Activated naive CD4-positive, alpha-beta T cell treated with anti-CD3 and anti-CD28 coated beads for 36 hours (primary cell): ENCODE measurements at places on chromosomes 6 and 20.
A peak's percentile ranks its signal among the peaks of the same experiment; 100 is the strongest.

DNA sequence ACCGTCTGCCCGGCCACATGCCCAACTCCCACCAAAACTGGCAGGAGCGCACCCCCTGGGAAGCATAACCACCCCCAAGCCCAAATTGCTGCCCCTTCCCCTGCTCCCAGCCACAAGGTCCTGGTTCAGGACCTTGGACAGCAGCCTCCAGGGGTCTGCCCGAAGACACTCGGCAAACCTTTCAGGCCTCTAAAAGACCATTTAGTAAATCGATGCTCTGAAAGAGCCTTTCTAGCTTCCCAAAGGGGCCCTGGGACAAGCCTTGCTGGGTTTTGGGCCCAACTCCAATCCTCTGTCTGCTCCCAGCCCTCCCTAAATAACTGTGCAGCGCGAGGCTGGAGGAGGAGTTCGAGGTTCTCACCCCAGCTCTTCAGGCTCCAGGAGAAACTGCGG is 30.5 kb downstream of the GRM4 start:
- DNase-seq: peak; percentile 27

DNA sequence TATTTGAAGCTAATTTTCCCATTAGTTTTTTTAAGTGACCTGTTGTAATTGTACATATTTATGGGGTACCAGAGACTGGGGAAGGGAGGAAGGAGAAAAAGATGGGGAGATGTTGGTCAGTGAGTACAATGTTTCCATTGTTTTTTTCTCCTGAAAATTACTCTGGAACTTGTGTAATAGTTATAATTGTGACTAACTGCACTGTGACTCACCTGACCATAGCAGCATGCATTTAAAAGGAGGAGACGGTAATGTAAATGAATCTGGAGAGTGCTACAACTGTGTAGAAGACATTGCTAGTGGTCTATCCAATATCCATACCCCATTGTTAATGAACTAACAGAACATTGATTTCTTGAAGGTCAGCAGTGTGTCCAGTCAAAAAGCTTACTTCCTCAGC is 133.4 kb downstream of the RFPL4B start:
- no peak for DNase-seq

GRCh38 chr20:47304287-47304686 is 52.2 kb downstream of the ZMYND8 start:
- no peak for DNase-seq

- no peak for DNase-seq
These were observed 758.9 kb upstream of the MMS22L start for GRCh38 chr6:98041921-98042320.

- DNase-seq: no peak
These were observed 61.6 kb downstream of the PHACTR3 start for GRCh38 chr20:59665656-59666555.

GRCh38 chr6:111989743-111990142 is 64.2 kb upstream of the CCN6 start:
- DNase-seq: peak; percentile 65

DNA sequence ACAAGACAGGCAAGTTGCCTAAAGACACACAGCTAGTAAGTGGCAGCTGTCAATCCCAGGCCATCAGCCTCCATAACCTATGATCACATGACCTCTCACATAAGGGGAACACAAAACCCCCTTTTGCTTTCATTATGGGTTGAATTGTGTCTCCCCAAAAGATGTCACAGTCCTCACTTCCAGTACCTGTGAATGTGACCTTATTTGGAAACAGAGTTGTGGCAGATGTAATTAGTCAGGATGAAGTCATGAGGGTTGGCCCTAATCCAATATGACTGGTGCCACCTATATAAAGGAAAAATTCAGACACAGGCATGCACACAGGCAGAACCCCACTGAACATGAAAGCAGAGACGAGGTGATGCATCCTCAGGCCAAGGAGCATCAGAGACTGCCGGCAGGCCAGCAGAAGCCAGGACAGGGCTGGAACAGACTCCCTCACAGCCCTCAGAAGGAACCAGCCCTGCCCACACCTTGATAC is 33.6 kb downstream of the GFOD1 start:
- peak; percentile 72 for DNase-seq

GRCh38 chr6:117075218-117075617 is 190.1 kb upstream of the VGLL2 start:
- DNase-seq: no peak

- peak; percentile 35 for DNase-seq
These were observed 485 bp downstream of the TGIF2 start for GRCh38 chr20:36573798-36574365.

DNA sequence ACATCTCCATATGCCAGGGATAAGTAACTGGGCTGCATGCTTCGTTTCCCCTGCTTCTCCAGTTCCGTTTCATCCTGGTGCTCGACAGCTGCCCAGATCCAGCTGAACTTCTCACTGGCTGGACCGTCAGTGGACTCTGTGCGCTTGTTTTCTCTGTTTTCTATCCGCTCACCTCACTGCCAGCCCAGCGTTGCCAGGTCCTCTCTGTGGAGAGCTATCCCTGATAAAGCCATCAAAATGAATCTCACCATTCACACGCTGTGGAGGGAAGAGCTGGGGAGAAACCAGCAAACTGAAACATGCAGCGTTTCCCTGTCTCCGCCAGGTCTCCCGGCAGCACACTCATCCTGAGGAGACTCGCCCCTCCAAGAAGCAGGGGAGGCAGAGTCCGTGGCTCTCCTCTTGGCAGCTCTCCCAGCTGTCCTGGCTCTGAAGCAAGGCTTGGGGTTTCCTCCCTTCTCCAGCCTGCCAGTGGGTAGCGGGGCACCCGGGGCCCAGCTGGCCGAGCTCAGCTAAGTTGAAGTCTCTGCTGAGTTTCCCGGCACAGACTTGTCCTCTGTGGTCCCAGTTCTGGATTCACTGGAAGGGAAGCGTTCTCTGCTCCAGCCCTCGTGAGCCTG is 160.9 kb downstream of the DTNBP1 start:
- DNase-seq: no peak

DNA sequence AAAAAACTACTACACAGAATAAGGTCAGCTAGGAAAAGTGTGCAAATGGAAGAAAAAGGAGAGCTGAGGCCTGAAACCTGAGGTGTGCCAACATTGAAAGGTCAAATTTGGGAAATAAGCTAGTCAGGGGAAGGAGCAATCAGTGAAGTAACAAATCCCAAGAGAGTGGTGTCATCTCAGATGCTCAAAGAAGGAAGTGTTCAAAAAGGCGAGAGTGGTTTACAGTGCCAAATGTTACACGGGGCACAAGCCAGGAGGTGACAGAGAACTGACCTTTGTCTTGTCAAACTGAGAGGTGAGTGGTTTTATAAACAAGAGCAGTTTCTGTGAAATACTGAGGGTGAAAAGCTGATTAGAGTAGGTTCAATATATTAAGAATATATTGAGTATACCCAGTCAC is 83.0 kb upstream of the TCF21 start:
- DNase-seq: no peak

DNA sequence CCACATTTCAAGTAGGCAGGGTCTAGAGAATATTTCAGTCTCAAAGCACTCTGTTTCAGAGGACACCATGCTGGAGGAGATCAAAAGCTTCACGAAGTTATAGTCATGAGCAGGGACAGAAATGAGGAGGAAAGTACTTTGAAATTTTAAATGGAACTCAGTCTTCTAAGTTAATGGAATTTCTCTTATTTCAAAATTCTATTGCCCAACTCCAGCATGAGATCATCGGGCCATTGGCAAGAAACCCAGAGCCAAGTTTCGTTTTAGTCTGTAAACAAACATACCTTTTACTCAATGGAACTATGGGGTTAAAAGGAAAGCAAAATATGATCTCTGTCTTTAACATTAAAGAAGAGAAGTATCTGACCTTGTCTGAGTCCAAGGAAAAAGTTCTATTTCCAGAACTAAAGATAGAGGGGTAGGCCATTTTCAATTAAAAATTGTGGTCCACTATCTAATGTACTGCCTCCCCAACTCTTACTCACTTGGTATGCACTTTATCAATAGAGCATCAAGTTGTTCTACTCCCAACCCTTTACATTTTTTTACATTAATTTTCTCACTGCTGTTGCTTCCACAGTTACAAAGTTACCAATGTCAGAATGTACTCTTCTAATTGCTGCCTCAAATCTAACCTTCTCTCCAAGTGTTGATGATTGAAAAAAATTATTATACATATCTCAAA is 235.3 kb upstream of the NRSN1 start:
- no peak for DNase-seq

DNA sequence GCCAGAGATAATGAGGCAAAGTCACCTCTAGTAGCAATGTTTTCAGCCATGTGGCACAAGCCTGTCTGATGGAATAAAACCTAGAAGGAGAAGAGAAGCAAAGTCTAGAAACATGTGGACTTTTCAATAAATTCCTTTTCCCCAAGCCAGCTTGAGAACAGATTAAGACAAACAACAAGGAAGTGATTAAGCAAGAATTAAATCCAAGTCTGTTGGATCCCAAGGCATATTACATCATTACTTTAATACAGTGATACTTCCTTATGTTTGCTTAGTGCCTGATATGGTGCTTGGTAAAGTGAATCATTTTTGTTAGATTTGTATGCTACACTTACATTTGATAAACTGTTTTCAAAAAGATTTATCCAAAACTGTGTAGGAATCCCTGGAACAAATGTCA is 260.3 kb upstream of the FAM83B start:
- no peak for DNase-seq

- DNase-seq: peak; percentile 86
These were observed 45.3 kb downstream of the SMLR1 start for GRCh38 chr6:130872250-130873095.

GRCh38 chr20:63154395-63154794 is 61.5 kb downstream of the YTHDF1 start:
- DNase-seq: no peak

GRCh38 chr6:145116591-145117178 is 618.6 kb downstream of the EPM2A start:
- no peak for DNase-seq

DNA sequence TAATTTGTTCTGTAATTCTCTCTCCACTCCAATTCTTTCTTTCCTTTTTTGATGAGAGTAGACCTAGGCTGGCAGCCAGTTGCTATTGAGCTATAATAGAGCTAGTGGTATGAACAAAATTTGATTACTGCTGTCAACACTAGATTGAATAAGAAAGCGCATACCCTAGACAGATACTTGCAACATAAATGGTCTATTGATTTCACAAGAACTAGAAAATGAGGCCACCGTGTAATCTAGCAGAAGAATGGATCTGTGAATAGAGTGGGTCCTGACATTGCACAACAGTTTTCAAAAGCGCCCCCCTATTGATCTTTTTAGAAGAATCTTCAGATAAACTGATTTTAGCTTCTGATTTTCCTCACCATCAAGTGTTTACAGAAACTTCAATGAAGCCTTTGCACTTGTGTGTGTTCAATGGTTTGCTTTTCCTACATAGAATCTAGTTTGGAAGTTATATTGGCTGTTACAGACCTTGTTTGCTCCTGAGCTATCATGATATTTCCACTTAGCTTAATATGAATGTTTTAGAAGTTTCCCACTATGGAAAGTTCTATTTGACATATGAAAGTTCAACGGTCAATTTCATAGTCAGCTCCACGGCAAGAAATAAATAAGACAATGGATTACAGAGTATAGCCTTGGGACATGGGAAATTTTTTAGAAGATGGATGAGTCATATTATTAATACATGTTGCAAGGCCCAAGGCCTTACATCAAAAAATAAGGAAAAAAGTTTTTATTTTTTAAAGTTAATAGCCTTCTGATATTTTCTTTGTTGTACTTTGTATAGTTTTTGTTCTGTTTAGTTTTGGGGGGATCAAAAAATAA is 55.6 kb downstream of the UTRN start:
- no peak for DNase-seq

- no peak for DNase-seq
These were observed 33.0 kb upstream of the HFE start for GRCh38 chr6:26053992-26054780.

GRCh38 chr6:82033631-82034211 is 213.8 kb downstream of the IBTK start:
- no peak for DNase-seq

- peak; percentile 14 for DNase-seq
These were observed 641 bp downstream of the SF3B5 start for GRCh38 chr6:144094731-144095133.

GRCh38 chr6:157383471-157383870 is 2.5 kb downstream of the ZDHHC14 start:
- DNase-seq: no peak

- no peak for DNase-seq
These were observed 112.8 kb upstream of the JARID2 start for GRCh38 chr6:15132854-15133670.

GRCh38 chr6:119313937-119314884 is 35.4 kb downstream of the MAN1A1 start:
- peak; percentile 65 for DNase-seq

- DNase-seq: no peak
These were observed 118.1 kb downstream of the MYB start for GRCh38 chr6:135299256-135299655.

DNA sequence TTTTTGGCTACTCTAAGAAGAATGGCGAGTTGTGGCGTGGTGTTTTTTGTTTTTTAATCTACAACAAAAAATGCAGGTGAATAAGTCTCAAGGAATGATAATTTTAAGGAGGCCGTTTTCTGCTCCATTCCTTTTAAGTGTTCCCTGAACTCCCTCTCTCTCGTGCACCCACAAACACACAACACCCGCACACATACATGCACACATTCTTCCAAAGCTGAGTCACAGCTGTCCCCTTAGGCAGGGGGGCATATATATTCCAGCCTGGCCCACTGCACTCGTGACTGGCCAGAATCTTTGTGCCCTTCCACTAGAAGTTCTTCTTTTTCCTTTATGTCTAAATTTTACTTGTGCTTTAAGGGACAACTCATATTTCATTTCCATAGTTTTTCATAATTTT is 405.7 kb downstream of the LMBRD1 start:
- DNase-seq: no peak

DNA sequence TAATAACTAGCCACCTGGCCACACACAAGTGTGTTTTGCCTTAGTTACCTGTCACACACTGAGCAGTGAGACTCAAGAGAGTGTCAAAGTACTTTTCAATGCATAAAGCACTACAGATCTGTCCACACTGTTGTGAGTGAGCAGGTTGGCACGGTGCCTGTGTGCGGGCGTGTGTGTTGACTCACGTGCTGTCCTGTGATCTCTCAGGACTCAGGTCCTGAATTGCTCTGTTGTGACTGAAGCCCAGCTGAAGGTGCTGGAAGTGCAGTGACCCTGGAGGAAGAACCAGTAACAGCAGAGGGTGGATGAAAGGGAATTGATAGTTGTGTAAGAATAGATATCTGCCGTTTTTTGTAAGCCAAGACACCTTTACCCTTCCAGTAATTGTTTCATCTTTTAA is 18.3 kb downstream of the SLC16A10 start:
- DNase-seq: peak; percentile 66

DNA sequence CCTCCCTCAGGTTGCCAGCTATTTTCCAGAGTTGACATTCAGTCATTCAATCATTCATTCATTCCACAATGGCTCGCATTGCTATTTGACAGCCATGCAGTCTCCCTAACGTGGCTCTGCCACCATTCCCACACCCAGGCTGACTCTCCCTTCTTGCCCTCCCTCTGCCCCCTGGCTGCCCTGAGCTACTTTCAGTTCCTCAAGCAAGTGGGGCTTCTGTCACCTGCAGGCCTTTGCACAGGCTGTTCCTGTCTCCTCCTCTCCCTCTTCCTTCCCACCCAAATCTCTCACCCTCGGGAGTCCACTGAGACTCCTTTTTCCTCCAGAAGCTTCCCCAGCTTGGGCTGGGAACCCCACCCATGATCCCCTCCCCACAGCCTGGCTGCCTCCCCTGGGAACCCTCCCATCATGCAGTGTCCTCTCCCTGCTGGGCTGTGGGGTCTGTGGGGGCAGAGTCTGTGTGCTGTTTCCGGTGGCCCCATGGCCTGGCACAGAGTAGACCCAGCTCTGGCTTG is 2.6 kb downstream of the PACSIN1 start:
- DNase-seq: no peak

GRCh38 chr6:158033751-158034702 is 52.4 kb downstream of the SYNJ2 start:
- DNase-seq: no peak
